Fibroblast of mammary gland (primary cell): ENCODE measurements at places on chromosomes 11 and 22.

- DNase-seq = no peak
Observed at GRCh38 chr22:40190501-40190900, 12.8 kb downstream of the TNRC6B start.

DNA sequence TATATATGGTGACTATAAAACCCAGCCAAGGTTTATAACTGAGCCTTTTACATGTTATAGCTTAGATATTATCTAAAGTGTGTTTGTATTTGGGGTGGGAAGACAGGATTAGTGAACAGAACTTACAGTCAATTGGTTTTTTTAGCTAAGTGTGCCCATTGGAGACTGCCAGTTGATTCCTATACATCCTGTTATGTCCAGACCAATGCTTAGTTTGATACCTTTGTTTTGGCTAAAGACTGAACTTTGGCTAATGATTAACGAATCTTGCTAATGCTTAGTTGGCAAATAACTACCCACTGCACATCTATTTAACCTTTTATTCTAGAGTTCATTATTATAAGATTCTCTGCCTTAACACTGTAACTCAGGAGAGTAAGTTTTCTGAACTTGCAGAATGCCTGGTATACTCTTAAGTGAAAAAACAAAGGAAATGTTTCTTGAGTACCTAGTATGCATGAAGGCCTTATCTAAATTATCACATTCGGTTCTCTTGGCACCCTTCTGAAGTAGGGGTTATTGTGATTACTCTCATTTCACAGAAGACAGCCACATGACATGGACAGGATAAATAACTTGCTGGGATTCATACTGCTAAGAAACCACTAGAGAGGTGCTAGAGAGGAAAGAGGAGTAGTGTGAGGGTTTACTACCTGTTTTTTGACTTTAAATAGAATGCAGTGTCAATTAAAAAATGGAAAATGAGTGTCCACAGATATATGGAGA, 54.0 kb downstream of the KREMEN1 start:
- no peak for DNase-seq

- DNase-seq = peak; percentile 55
Observed at GRCh38 chr11:93939084-93939760, 81.9 kb upstream of the HEPHL1 start.

DNA sequence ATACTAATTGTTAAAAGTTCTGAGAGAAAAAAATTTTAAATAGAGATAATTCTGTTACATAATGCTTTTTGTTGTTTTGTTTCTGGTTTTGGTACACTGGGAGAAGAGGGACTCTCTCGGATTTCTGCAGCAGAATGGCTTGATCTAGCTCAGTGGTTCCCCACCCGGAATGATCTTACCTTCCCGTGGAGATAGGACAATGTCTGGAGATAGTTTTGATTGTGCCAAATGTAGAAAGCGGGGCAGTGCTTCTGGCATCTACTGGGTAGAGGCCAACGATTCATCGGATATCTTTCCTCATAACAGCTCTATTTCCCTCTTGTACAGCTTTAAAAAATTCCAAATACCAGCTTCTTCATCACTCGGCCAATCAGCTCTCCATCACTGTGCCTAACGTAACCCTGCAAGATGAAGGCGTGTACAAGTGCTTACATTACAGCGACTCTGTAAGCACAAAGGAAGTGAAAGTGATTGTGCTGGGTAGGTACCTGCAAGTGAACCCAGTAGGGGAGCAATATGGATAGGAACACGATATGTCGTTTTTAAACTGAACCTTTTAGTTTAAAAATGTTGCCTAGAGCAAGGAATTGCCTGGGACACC, 13.2 kb downstream of the CRTAM start:
- DNase-seq = no peak

- DNase-seq = no peak
Observed at GRCh38 chr22:49349181-49349835, 478.4 kb downstream of the BRD1 start.

DNA sequence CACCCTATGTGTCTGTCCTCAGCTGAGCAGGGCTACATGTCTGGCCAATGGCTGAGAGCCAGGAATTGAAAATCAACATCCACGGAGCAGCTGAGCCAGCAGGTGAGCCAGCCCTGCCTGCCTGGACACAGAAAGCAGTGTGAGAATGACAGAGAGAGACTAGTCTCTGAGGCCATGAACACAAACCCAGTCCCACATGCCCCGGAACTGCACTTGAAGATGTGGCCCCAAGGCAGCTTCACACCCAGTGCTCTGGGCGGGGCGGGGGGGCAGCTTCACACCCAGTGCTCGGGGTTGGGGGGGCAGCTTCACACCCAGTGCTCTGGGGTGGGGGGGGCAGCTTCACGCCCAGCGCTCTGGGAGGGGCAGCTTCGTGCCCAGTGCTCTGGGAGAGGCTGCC, 37.6 kb downstream of the TRMU start:
- no peak for DNase-seq

GRCh38 chr11:117818041-117818873, 6.3 kb downstream of the FXYD2 start:
- no peak for DNase-seq

GRCh38 chr11:85086504-85087284, 540.5 kb downstream of the DLG2 start:
- DNase-seq = peak; percentile 28

DNA sequence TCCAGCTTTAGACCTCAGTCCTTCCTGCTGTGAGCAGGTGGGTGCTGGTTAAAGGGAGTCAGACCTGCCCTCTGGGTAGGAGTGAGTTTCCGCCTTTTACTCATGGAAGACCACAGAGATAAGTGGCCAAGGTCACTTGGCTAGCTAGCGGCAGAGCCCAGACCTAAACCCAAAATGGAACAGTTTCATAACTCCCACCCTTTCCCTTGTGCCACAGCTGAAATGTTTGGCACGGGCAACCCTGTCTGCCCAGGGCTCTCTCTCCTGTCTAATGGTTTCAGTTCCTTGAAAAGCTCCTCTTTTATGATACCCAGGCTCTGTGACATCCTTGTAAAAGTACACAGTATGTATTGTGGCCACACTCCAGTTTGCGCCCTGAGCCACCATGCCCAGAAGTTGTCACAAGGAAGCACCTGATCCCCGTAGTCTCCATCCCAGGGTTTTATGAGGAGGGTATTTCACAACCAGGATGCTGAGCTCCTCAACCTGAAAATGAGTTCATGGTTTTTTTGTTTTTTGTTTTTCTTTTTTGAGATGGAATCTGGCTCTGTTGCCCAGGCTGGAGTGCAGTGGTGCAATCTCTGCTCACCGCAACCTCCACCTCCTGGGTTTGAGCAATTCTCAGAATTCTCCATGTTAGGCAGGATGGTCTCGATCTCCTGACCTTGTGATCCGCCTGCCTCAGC, 5.1 kb downstream of the MB start:
- no peak for DNase-seq

GRCh38 chr11:86068138-86068871, 579 bp downstream of the PICALM start:
- DNase-seq = peak; percentile 25

- DNase-seq = no peak
Observed at GRCh38 chr11:119488256-119488995, 65.5 kb upstream of the THY1 start.

DNA sequence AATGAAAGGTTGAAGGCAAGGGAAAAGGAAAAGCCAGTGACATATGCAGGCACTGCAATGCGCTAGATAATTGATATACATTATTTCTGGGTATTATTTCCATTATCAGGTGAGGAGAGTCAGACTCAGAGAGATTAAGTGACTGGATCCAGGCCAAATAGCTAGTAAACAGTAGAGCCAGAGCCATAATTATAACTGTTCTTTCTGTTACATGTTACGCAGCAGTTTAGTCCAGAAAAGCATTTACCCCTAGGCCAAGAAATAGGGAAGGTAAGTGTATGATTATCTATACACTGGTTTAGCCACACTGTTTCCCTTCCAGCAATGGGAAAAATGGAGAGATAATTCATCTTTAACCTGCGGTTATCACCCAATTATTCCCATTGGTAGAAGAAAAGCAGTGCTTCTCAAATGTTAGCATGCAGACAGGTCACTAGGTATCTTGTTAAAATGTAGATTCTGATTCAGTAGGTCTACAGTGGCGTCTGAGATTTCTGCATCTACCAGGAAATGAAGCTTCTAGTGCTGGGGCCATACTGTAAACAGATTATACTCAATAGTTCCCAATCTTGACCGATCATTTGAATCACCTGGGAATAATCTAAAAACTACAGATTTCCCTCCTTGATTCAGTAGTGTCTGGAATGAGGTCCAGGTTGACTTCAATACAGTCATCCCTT, 69.4 kb downstream of the RBFOX2 start:
- no peak for DNase-seq
